CD4-positive, alpha-beta memory T cell (primary cell): ENCODE measurements at places on chromosomes 7 and 10.

DNA sequence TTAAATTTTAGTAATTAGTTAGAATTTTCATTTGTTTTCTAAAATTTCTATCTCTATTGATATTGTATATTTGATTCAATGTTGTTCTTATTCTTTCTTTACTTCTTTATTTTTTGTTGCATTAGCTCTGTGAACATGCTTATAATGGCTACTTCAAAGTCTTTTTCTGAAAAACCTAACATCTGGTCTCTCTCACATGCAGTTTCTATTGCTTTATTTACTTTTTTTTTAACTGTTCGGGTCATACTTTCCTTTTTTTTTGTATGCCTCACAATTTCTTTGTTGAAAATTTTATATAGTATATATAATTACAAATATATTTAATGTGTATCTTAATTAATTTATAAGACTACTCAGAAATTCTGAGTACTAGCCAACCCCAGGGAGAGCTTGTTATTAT is 52.1 kb upstream of the PLXDC2 start:
- no peak for DNase-seq

- DNase-seq = no peak
Measured at GRCh38 chr10:51729822-51730555, 30.6 kb upstream of the CSTF2T start.

GRCh38 chr10:13347500-13348156 is 465 bp downstream of the SEPHS1 start:
- peak; percentile 81 for DNase-seq

DNA sequence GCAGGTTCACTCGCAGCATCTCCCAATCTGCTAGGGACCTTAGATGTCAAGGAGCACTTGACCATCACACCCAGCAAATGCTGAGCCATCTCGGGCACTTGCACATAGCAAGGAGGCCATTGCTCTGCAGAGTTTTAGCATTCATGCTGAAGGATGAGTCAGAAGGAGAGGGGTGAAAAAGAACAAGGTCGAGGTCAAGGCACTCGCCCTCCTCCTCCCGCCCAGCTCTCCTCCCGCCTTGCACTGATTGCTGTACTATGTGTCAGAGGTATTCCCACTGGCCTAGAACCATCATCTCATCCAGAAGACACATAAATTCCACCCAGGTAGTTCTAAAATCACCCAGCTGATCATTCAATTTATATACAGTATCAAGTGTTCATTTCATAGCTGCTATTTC is 255.1 kb upstream of the SP4 start:
- DNase-seq = no peak

GRCh38 chr10:98328640-98329039 is 60.6 kb upstream of the LOXL4 start:
- no peak for DNase-seq
